ENCODE measurements at places on chromosomes 7 and 10. TPM values are rescaled to one million over a fixed set of nuclear protein-coding genes. Genes with fewer than 3 reads are reported as not detected.
A peak's percentile ranks its signal among the peaks of the same experiment; 100 is the strongest.

The OR2A5 gene
- total RNA-seq = not detected

DNA sequence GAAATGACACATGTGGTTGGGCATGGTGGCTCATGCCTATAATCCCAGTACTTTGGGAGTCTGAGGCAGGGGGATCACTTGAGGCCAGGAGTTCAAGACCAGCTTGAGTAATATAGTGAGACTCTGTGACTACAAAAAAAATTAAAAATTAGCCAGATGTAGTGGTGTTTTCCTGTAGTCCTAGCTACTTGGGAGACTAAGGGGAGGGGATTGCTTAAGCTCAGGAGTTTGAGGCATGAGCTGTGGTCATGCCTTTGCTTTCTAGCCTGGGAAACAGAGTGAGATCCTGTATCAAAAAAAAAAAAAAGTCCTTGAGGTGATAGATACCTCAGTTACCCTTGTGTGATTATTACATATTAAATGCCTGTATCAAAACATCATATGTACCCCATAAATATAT is 116.7 kb downstream of the SLC25A40 start:
- no peaks in the 10 kb centered on the region for H3K4me1 ChIP-seq
- H3K36me3 ChIP-seq = no peaks in the 10 kb centered on the region
- no peak for DNase-seq
- no peaks in the 10 kb centered on the region for H3K27me3 ChIP-seq

The EXOC4 gene
- total RNA-seq = 94.6 TPM

DNA sequence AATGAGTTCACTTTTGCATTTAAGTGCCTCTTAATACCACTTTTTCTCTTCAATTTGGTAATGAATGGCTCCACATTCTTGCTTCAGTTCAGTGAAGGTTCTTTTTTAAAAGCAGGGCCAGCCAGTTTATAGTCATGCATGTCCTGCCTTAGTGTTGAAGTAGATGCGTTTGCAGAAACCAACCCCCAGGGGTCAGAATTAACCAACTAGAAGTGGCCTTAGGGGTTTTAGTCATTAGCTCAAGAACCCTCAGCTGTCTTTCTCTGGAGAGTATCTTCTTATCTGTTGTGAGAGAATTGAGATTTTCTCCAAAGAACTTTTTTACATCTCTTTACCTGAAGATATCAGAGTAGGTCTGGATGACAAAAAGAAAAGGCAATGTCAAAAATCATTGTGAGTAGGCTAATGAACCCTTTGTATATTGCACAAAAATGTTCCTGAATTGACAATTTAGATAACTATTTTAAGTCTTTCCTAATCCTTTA is 82.2 kb downstream of the PIK3CG start:
- peak; percentile 83 for DNase-seq
- H3K27me3 ChIP-seq = peaks cover 8% of the 10 kb centered on the region
- H3K4me1 ChIP-seq = no peaks in the 10 kb centered on the region
- no peak overlapping the region for H3K27ac ChIP-seq
- no peak overlapping the region for H3K4me3 ChIP-seq

- DNase-seq = no peak
- no peaks in the 10 kb centered on the region for H3K27me3 ChIP-seq
- H3K4me1 ChIP-seq = no peaks in the 10 kb centered on the region
- no peak overlapping the region for H3K4me3 ChIP-seq
- no peak overlapping the region for H3K27ac ChIP-seq
These were observed 69.5 kb downstream of the JMJD1C start for GRCh38 chr10:63396133-63396761.

The TFR2 gene
- under 0.01 TPM for total RNA-seq
